Left lung (tissue), 14 donors: ENCODE measurements at places on chromosomes 6 and 20. TPM values are rescaled to one million over a fixed set of nuclear protein-coding genes. Genes with fewer than 3 reads are reported as not detected.

GDAP1L1 gene
- 0.18 TPM for polyA plus RNA-seq

SNAI1 gene
- 7.8 TPM for polyA plus RNA-seq

ARID1B gene
- polyA plus RNA-seq: 96.2 TPM

SLC16A10 gene
- polyA plus RNA-seq: 9.7 TPM

BEND3 gene
- polyA plus RNA-seq: 6.1 TPM

PKHD1 gene
- 7.9 TPM for polyA plus RNA-seq

HLA-DMA gene
- polyA plus RNA-seq: 20.7 TPM

CCNC gene
- 82.3 TPM for polyA plus RNA-seq
